ENCODE measurements at places on chromosomes 5 and 9.

DNA sequence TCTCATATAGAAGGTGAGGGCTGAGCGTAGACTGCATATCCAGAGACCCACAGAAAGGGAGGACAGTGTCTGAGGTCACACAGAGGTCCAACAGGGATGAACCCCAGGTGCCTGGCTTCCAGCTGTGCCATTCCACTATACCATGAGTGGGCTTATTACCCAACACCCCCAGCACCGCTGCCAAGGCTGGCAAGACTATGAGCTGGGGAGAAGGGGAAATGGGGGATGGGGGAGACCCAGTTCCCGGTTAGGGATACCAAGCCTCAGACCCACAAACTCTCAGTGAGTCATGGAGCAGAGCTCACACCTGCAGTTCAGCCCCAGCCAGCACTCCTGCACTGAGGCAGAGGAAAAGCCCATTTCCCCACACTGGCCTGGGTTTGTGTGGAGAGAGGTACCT, 106.4 kb downstream of the PSD2 start:
- DNase-seq = no peak

- DNase-seq = no peak
Measured at GRCh38 chr9:37174247-37174646, 53.9 kb downstream of the ZCCHC7 start.

DNA sequence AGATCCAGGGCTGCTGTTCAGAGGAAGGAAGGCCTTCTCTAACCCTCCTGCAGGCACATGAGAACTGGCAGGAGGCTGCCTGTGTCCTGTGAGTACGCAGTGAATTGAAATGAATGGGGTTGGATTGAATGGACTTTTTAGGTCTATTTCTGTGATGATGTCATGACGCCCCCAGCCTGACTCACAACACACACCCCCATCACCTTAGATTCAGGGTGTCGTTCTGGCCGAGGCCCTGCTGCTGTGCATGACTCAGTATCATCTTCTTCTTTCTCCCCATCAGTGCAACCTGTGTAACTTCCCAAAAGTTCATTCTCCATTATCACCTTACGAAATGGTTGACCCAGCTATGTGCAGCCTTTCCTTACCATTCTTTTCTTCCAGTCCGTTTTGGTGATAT, 5.4 kb downstream of the PCAT7 start:
- DNase-seq = no peak

DNA sequence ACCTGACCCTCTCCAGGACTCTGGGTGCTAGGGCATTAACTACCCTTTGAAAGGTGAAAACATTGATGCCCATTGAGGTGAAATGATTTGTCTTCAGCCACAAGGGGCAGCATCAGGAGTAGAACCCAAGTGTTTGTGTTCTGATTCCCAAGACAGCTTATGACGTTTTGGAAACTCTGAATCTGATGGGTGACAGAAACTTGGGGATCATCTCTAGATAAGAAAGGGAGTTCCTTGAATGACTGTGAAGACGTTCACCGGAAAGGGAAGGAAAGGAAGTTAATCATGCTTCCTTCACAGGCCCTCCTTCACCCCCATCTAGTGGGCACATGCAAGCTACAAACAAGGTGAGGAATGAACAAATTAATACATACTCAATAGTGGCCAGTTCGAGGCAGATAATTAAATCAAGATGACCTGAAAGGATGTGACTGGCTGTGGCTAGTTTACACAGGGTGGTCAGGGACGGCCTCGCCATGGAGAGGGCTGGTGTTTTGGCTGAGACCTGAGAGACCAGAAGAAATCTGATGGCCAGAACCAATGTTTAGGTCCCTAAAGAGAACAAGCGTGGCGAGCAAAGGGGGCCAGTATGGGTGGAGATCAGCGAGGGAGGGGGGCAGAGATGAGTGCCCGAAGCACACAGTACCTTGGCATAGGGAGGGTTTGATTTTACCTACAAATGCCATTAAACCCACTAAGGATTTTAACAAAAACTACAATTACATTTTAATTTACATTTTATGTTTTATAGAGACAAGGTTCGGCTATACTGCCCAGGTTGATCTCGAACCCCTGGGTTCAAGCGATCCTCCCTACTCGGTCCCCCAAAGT, 937 bp upstream of the SLC26A2 start:
- no peak for DNase-seq

GRCh38 chr5:59185757-59186385, 603.0 kb downstream of the RAB3C start:
- DNase-seq = no peak

- DNase-seq = no peak
Measured at GRCh38 chr9:86052556-86053468, 46.5 kb downstream of the GOLM1 start.

GRCh38 chr5:23303435-23303834, 204.0 kb upstream of the PRDM9 start:
- DNase-seq = no peak

DNA sequence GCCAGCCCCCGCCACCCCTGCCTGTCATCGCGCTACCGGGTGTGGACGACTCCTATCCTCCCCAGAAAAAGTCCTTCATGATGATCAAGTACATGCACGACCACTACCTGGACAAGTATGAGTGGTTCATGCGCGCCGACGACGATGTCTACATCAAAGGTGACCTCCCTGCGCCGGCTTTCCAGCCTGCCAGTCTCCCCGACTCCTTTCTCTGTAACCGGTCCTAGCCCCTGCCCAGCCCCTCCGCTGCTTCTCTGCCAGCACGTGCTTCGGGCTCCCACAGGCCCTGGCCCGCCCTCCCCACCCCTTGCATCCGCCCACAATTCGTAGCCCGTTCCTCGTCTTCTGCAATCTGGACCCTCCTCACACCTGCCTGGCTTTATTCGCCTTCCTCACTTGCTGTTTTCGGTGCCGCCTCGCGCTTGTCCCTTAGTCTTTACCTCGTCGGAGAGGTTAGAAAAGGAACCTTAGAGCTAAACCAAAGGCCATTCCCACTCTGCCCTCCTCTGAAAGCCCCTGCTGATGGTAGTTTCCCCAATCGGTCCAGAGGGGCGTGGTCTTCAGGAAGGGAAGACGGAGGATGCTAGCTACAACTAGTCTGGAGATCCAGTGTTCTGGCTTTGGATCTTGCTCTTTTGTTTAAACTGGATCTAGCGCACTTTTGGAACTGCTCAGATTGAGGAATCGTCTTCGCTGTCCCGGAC, 1.4 kb downstream of the CHSY3 start:
- no peak for DNase-seq

- DNase-seq = no peak
Measured at GRCh38 chr9:99109522-99109921, 4.6 kb downstream of the TGFBR1 start.

DNA sequence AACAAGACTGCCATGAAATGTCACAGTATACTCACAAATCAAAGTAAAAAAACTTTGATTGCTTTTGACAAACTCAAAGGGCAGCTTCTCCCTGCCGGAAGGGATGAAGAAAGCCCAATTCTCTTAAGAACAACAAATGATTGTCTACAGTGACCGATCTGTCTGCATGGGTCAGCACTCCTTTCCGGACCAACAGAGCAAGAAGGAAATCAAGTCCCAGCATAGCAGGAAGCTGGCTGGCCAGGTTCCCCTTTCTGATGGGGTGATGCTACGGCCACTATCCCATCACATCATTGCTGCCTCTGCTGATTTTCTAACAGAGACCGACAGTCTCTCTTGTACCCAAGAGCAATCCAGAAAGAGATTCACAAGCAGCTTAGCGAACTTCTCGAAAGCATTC, 692 bp downstream of the C1QTNF3 start:
- no peak for DNase-seq

DNA sequence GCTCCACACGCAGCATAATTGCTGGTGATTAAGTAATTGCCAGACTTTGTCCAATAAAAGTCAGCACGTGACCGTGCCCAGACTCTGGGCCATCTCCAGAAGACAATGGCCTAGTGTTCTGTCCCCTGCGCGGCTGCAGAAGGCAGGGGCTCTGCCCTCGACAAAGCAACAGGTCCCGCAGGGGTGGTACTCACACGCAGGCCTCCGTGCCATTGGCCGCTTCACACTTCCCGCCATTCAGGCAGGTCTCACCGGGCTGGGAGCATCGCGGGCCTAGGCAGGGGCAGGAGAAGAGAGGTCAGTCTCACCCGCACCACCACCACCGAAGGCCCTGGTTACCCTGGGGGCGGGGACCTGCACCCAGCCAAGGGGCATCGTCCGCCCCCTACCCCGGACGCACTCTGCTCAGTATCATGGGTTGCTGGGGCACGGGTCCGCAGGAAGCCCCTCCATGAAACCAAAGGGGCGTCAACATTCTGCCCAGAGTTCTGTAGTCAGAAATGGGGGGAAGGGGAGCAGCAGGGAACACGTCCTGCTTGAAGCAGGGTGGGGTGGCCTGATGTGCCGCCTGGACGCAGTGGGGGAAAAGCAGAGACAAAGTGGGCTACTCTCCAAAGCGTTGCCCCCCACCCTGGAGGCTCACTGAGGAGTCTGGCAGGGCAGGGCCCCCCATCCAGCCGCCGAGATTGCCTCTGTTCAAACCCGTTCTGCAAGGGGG, 1.9 kb downstream of the NOTCH1 start:
- DNase-seq = no peak

DNA sequence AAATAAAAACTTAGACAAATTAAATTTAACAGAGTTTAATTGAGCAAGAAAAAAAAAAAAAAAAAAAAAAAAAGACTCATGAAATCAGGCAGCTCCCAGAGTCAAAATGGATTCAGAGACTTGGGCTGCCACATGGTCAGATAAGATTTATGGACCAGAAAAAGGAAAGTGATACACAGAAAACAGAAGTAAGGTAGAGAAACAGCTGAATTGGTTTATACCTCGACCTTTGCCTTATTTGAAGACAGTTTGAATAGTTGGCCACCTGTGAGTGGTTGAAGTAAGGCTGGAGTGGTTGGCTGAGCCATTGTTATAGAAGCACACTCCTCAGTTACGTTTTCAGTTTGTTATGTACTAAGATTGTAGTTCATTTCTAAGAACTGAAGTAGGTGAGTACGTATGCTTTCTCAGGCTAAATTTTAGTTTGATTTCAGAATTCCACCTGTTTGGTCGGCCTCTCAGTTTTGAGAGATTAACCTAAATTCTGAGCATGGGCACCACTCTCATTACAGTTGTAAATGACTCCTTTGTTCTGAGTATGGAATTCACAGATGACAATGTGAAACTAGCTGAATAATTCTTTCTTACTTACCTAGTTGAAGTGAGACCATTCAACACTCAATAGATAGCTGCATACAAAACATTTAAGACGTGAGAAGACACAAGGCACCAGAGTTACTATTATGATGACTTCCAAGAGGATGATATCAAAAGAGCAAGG, 149.0 kb downstream of the AOPEP start:
- no peak for DNase-seq

GRCh38 chr5:66739021-66739420, 142.8 kb downstream of the MAST4 start:
- DNase-seq = no peak

GRCh38 chr9:123453831-123454321, 97.9 kb downstream of the CRB2 start:
- DNase-seq = no peak

Data from NCI-H2107 (cell line).